ENCODE measurements at places on chromosomes 7 and 10.
A peak's percentile ranks its signal among the peaks of the same experiment; 100 is the strongest.

GRCh38 chr7:75039709-75040108 is 33.9 kb downstream of the RCC1L start:
- no peak for DNase-seq

- no peak for DNase-seq
Observed at GRCh38 chr7:23275912-23276311, 23.2 kb upstream of the MALSU1 start.

- no peak for DNase-seq
Observed at GRCh38 chr10:35558276-35558675, 46.9 kb upstream of the GJD4 start.

DNA sequence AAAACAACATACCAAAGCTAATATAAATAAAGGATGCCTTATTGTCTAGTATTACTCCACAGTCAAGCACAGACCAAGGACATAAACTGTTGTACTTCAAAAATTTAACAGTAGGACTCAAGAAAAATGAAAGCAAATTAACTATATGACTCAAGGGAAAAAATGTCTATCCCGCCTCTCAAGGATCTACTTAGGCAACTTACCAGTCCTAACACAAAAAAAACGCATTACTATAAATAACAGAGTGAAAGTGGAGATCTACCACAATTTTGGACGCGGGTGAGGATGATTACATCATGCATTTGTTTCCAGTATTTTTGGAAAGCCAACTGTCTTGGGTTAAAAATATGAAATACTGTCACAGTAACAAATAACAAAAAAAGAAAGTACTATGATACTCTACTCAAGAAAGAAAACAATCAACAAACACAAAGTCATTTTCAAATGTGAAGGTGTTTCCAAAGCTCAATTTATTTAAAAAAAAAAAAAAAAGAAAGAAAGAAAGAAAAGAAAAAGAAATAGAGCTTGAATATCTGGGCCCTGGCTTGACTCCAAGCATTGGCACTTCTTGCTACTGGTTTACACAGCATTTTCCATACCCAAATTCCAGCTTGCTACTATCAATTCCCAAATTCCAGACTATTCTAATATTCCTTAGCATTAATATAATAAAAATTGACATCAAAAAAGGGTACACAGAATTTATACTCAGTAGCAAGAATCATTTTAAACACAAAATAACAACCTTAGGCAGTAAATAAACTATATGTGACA is 99.4 kb downstream of the RSU1 start:
- DNase-seq = peak; percentile 67

DNA sequence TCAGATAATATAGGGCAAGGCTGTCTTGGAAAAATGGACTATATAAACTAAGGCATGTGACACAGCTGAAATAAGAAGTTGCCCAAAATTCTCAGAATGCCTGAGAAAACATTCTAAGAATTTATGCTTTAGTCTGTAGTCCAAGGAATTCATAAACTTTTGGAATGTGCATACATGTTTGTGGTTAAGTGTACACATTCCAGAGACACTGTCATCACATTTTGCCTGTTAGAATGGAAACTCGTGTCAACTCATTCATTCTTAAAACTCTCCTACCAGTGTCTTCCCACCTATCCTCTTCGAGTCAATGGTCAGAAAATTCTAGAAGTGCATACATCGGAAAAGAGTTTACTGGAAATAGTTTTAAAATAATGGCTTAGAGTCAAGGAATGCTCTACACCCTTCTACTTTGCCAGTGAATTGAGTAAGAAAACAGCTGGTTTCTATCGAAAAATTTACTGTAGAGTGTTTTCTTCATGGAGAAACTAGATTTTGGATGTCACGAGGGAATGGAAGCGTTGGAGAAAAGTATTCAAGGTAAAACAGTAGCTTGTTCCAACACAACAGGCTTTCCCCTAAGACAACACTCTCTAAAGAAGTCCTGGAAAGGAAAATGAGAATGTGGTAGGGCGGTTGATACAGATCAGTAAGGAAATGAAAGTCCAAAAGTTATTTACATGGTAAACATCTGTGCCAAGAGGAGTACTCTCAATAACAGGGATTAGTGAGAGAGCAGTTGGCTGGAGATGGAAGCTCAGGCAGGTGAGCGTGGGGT is 1177.6 kb upstream of the C7orf33 start:
- DNase-seq = no peak

DNA sequence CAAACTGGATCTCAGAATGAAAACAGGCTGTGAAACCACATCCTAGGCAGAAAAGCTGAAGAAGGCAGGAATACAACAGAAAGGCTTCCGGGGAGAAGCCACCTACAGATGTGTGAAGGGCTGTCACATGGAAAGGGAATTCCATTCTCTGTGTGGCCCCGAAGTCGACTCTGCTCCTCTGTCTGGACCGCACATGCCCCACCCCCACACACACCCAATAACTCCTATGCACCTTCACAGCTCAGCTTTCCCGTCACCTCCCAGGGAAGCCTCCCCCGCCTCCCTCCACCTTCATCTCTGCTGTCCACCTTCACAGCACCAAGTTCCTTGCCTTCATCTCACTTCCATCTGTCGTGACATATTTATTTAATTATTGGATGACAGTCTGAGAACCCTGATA is 23.4 kb upstream of the ENO4 start:
- DNase-seq = no peak

DNA sequence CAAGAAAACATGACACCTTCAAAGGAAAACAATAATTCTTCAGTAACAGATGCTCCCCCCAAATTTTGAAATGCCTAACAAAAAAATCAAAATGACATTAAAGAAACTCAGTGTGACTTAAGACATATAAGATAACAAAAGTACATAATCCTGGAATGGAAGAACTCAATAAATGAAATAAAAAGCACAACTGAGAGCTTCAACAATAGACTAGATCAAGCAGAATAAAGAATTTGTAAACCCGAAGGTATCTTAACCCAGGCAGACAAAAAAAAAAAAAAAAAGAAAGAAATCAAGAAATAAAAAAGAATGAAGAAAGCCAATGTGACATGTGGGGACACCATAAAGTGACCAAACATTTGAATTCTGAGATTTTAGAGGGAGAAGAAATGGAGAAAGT is 27.7 kb upstream of the LRRD1 start:
- no peak for DNase-seq

DNA sequence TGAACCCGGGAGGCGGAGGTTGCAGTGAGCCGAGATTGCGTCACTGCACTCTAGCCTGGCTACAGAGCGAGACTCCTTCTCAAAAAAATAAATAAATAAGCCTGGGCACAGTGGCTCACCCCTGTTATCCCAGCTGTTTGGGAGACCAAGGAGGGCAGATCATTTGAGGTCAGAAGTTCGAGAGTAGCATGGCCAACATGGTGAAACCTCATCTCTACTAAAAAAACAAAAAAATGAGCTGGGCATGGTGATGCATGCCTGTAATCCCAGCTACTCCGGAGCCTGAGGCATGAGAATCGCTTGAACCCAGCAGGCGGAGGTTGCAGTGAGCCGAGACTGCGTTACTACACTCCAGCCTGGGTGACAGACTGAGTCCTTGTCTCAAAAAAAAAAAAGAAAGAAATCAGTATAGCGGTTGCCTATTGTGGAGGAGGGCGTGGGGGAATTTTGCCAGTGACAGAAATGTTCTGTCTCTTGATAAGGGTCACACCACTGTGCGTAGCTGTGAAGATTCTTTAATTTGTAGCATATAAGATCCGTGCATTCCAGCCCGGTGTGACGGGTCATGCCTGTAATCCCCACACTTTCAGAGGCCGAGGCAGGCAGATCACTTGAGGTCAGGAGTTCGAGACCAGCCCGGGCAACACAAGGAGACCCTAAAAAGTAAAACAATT is 17.9 kb upstream of the EIF3B start:
- DNase-seq = no peak

DNA sequence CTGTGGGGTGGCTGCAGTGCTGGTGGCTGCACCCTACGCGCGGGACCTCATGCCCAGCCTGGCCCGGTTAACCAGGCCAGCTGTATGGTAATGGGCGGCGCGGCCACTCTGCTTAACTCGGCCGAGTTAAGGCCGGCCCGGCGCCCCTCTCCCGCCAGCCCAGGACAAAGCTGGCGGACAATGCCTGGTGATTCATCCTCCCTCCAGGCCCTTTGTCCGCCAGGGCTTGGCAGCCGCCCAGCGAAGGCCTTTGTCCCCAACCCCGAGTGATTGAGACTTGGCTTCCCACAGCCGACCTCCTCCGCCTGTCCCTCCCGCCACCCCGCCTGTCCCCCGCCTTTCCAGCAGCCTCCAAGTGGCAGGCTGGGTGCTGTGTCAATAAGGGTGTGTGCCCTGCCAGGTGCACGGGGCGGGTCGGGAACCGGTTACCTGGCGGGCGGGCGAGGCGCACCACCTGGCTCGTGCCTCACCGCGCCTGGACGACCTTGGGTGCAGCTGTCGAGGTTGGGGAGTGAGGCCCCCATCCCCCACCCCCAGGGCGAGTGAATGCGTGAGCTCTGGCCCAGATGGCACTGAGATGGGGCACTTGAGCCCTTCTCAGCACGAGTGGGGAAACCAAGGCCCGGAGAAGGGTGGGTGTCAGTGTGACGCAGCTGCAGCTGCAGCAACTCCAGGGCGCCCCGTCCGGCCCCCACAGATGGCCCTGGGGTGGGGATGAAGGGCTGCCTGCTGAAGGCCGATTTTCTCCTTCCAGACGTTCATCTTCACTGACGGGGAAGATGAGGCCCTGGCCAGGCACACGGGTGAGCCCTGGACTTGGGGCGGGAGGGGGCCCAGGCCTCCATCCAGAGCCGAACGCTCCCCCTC is 4.6 kb downstream of the LFNG start:
- no peak for DNase-seq

- DNase-seq = no peak
Observed at GRCh38 chr7:151550656-151551286, 31.1 kb upstream of the RHEB start.

- DNase-seq = no peak
Observed at GRCh38 chr10:28644647-28645046, 32.7 kb upstream of the BAMBI start.

DNA sequence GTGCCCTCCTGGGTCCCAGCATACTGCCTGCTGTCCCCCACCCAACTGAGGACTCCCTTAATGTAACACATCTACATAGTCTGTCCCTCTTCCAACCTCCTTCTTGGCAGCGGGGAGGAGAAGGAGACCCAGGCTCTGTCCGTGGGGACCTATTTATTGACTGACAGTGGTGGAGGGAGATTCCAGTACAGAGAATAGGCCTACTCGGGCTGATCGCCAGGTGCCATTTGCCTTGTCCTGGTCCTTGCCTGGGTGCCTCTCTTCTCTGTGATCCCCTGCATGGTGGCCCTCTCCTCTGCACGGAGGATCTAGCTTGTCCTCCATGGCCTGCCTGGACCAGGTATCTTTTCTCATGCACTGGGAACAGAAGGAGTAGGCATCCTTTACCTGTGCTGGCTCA is 17.0 kb downstream of the GHRHR start:
- no peak for DNase-seq

DNA sequence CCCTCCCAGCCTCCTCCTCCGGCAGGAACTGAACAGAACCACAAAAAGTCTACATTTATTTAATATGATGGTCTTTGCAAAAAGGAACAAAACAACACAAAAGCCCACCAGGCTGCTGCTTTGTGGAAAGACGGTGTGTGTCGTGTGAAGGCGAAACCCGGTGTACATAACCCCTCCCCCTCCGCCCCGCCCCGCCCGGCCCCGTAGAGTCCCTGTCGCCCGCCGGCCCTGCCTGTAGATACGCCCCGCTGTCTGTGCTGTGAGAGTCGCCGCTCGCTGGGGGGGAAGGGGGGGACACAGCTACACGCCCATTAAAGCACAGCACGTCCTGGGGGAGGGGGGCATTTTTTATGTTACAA is 83.3 kb downstream of the PAX2 start:
- DNase-seq = no peak

- DNase-seq = no peak
Observed at GRCh38 chr10:114876602-114877300, 55.2 kb downstream of the FHIP2A start.

GRCh38 chr10:12448340-12448728 is 99.0 kb downstream of the CAMK1D start:
- no peak for DNase-seq

DNA sequence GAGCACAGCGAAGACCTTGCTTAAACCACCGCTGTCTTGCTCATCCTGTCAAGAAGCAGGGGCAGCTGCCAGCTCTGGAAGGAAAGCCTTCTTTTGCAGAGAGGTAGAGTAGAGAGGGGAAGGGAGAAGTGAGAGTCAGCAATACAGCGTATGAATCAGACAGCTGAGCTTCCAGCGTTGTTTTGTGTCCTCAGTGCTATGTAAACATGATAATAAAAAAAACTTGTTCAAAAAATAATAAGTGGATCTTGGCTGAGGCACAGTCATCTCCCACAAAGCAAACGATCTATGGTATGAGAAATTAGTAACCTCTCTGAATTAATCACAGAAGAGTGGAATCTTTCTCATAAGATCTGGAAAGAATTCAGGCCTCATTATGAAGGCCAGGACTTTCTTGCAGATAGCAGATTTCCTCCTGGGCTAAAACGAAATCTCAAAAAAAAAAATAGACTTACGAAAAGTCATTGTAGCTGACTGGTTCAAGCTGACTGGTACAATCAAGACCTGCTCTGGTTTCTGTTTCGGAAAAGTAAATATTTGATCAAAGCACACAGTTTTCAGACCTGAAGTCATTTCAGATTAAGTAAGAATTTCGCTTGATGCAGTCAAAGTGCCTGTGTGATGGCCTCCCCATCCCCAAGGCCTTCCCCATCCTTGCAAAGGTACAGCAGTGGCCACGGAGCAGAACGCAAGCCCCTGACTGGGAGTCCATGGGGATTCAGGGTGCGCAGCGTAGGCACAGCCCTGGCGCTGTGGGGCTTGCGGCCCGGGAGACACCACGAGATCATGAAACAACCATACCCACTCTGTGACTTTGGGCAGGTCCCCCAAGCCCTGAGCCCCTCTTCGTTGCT is 29.4 kb downstream of the CHST15 start:
- no peak for DNase-seq

DNA sequence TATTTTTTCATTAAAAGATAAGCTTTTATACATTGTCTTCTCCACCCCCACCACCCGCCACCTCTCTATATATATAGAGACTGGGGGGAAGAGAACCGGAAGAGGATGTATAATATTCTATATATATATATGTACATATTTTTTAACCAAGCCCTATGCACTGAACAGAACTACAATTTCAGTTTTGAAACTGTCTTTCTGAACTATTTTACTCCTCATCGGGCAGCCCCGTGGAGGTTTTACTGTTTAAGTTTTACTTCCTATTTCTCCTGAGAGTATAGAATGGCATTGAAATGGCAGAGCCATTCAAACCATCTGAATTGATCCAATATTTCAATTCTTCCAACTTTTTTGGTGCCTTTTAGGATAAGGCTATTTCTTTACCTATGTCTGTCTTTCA is 1047.1 kb downstream of the NRG3 start:
- DNase-seq = no peak

GRCh38 chr10:109939315-109939961 is 16.1 kb upstream of the XPNPEP1 start:
- no peak for DNase-seq

DNA sequence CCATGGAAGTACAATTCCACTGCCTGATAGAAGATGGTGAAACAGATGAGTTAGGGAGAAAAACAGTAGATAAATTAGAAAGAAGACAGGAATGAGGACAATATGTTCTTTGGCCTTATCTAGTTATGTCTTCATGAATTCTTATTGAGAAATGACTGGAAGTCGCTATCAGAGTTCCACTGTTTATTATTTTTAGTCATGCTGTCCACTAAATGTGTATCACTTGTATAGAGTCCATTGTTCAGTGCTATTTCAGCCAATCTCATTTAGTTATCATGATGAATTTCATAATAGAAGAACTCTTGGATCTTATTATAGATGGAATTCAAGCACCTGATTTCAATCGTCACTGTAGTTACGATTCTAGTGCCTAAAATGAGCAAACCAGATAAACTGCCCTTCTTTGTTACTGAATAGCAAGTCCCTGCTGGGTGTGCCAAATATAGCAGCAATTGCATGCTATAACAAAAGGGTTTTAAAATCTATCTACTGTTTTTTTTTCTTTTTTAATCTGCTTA is 177.7 kb upstream of the COL1A2 start:
- DNase-seq = no peak
